ENCODE measurements at places on chromosomes 12 and 14. TPM values are rescaled to one million over a fixed set of nuclear protein-coding genes. Genes with fewer than 3 reads are reported as not detected.

GPR132 gene
- total RNA-seq = not detected

CSAD gene
- 4.4 TPM for total RNA-seq

- no peak for DNase-seq
Measured at GRCh38 chr14:103521951-103522563, 573 bp downstream of the CKB start.

GRCh38 chr14:95559203-95559602, 24.4 kb downstream of the GLRX5 start:
- DNase-seq = no peak

DNA sequence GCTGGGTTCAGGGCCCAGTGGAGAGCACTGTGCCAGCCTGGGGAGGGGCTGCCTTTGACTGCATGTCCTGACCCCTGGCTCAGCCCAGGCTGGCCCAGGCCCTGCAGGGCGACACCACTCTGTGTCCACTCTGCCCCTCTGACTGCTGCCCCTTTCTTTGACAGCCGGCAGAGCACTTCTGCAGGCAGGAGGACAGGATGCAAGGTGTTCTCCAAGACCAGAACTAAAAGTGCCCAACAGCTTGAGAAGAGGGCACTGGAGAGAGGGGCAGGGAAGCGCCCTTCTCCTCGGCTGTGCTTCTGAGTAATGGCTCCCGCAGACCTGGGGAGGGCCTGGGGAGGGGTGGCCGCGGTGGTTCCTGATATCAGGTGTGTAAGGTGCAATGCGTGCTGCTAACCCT, 72.7 kb downstream of the WDR20 start:
- DNase-seq = no peak

DNA sequence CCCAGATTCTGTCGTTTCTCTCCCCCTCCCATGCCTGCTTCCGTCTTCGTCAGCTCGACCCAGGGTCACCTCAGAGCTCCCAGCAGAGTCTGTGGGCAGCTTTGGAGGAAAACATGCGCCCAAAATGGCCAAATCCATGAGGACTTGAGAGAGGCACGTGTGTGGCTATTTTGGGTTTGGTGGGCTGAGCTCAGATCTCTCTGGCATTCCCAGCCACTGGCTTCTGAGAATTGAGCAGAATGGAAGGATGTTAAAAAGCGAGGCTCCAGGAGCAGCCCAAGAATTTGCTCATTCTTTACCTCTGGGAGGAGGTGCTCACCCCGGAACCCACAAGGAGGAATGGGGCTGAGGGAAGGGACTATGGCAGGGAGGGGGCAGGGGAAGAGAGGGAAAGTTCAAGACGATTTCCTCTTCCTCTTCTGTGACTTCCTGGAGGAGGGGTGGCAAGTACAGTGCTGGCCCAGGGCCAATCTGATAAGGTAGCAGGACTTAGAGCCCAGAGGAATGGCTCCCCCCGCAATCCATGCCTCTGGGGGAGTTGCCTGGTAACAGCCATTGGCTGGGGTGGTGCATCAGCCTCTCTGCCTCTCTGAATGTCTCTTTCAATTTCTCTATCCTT, 20.1 kb downstream of the TSPAN9 start:
- DNase-seq = no peak

DNA sequence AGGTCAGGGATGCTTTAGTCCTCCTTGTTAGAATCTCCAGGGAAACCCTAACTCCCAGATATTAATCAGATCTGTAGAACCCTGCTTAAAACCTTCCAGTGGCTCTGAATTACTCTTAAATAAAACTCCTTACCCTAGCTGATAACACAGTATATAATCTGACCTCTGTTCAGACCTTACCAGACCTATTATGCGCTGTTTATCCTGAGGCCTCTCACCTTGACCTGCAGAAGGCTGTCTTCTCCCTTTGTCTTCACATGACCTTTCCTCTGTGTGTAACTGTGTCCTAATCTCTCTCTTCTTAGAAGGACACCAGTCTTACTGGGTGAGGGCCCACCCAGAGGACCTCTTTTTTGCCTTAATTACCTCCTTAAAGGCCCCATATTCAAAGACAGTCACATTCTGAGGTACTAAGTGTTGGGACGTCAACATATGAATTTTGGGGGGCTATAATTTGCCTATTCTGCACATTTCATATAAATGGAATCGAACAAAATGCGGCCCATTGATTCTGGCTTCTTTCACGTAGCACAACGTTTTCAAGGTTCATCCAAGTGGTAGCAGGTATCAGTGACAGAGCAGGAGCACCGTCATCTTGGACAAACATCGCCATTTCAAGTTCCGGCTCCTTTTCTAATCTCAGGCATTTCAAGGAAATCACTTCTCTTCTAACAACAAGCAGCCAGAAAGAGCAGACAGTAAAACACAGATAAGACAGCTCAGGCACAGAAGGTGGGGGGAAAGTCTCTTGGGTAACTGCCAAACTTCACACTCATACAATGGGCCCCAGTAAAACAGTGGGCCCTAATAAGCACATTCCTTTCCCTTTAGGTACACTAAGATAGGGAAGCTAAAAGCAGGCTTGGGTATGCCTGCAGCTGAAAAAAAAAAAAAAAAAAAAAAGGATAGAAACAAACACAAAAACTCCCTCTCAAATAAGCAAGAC, 200.2 kb upstream of the NUDT4 start:
- DNase-seq = no peak

- DNase-seq = no peak
Measured at GRCh38 chr14:60506010-60506409, 2.9 kb upstream of the SIX6 start.

DNA sequence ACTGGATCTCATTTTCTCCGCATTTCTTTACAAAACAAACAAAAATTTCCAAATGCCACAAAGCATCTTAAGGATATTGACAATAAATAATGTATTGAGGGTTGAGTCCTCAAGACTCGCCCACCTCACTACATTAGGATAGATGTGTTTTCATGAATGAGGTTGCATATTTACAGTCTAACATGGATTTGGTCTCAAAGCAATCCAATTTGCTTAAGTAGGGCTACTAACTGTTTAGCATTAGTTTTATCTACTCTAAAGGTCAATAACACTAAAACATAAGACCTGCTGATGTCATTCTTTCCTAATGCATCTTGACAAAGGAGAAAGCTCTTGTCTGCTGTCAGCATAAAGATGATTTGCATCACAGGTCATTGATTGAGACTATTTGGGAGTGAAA, 82.4 kb downstream of the PTPRR start:
- DNase-seq = no peak

- no peak for DNase-seq
Measured at GRCh38 chr12:105226219-105226618, 9.8 kb downstream of the APPL2 start.

Data from foreskin keratinocyte (primary cell).